Eye (tissue), 1 donor: ENCODE measurements at places on chromosomes 12 and 14.

GRCh38 chr12:95304673-95305198, 87.1 kb downstream of the VEZT start:
- no peak for DNase-seq

DNA sequence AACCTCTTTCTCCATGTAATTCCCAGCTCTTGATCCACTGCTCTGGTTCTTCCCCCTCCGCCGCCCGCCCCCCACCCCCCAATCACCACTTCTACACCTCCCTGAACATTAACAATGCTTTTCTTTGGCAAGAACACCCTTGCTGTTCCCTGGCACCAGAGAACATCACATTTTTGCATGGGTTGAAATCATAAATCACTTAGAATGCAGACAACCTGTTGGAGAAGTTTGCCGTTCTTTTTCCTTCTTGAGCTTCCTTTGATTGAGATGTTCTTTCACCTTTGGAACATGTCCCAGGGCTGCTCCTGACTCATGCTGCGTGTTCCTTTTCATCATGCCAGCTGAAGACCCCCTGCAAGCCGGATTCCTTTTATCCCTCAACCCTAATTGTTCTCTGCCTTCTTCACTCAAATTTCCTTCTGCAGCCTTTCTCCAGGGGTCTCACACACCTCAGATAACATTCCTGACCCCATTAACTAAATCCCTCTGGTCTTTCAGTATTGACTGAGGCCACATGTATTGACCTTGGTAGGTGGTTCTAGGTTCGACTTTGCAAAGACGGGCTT, 294.1 kb upstream of the TMPO start:
- DNase-seq: no peak

DNA sequence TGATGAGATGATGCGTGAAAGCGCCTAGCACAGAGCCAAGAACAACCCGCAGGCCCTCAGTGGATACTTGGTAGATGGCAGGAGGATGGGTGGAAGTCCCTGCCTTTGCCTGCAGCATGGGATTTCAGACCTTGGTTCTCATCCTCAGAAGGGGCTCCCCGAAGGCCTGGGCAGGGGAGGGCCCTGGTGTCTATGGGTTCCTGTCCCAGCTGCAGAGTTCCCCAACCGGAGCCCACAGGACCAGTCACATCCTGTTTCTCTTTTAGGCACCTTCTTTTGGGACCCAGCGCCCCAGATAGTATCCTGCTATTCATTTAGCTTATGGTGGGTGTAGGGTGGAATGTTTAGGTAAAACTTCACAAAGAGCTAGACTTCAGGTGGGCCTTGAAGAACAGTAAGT, 55.5 kb downstream of the CALM1 start:
- DNase-seq: no peak

DNA sequence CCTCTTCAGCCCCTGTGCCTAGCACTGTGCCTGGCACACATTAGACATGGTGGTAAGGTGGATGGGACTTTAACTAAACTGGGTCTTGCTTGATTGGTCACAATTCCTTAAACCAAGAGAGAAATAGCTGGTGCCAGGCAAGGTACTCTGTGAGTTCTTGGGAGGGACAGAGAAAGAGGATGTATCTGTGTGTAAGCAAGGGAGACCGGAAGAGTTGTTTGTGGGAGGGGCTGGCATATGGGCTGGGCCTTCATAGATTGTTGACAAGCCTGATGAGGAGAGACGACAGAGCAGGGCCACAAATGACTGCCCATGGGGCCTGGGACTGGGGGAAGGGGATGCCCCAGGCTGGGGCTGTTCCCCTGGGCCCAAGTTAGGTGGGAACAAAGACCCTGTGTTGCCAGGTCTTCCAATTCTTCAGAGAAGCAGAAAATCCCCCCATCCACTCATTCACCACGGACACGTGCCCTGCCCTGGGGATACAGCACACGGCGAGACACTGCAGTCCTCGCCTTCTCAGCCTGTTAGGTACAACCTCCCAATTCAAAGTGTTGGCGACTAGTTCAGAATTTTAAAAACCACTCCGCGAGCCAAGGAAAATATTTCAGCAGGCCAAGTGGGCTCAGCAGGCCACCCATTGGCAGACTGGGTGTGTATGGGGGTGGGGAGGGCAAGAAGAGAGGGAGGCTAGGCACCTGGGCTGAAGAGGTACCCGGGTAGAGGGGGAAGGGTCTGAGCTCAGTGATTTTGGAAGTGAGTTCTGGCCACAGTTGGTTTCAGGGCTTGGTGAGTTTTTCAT, 11.4 kb upstream of the CYP46A1 start:
- DNase-seq: no peak

DNA sequence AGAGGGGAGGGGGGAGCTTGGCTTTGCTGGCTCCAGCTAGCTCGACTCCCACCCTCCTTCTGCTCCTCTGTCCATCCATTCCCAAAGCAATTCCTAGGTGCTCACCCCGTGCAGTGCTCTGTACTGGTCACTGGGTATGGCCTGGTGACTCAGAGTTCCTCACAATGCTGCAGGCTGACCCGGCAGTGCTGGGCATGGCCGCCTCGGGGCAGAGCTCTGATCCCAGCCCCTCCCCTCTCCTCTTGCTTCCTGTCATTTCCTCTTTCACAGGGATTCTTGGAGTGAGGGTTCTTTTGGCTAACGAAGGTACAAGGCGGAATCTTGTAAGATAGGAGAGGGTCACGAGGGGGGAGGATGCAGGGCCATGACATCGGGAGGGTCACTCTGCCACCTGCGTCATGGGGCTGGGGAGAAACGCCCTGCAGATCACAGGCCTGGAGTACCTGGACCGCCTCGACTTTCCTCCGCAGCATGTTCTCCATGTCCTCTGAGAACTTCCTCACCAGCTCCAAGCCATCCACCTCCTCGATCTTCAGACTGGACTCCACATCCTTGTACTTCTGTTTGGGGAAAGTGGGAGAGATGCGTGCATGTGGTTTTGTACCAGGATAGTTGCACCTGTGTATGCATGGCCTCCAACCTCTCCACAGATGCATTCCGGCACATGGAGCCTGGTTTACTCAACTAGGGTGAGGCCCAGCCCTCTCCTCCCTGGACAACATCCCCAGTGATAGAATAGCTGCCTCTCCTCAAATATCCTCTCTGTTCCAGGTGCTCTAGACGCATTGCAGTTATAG, 5.7 kb downstream of the CACNA2D4 start:
- DNase-seq: no peak

DNA sequence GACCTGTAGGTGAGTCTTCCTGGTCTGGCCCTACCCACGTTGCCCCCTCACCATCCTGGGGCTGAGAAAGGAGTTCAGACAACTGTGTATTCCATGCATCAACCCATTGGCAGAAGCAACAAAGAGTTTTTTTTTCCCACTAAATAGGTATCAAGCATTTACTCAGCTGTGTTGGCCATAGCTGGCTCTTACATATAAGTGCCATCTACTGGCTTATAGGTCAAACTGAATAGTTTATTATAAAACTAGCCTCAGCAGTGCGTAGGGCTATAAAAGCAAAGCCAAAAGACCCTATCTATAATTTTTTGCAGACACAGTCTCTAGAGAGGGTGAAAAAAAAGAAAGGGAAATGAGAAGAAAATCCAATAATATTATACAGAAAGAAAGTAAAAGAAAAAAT, 765.2 kb upstream of the MGAT4C start:
- DNase-seq: no peak

- no peak for DNase-seq
These were observed 30.2 kb upstream of the SRGAP1 start for GRCh38 chr12:63814146-63814772.

- DNase-seq: peak; percentile 96
These were observed 65.0 kb downstream of the SETD3 start for GRCh38 chr14:99415496-99416281.

DNA sequence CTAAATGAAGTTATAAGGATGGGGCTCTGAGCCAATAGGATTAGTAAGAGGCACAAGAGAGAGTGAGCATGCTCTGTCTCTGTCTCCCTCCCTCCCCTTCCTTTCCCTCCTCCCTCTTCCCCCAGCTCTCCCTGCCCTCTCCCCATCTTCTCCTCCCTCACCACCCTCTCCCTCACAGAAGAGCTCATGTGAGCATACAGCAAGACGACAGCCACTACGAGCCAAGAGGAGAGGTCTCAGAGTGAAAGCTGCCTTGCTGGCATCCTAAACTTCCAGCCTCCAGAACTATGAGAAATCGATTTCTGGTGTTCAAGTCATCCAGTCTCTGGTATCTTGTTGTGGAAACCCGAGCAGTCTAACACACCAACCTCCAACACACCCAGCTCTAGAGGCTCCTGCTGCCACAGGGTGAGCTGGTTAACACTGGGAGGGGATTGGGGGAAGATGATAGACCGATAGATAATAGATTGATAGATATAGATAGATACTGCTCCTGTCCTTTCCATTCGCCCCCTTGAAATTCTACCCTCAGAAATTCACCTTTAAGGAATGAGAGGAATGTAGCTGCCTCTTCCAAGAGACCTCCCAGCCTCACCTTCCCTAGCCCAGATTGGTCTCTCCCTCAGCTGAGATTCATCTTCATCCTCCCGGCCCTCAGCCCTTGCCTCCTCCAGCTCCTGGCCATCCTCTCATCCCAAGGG, 25.8 kb upstream of the ACTN1 start:
- peak; percentile 58 for DNase-seq

GRCh38 chr12:127559349-127560040, 707.5 kb upstream of the TMEM132C start:
- peak; percentile 30 for DNase-seq

GRCh38 chr14:64760916-64761315, 56.7 kb downstream of the PLEKHG3 start:
- no peak for DNase-seq

DNA sequence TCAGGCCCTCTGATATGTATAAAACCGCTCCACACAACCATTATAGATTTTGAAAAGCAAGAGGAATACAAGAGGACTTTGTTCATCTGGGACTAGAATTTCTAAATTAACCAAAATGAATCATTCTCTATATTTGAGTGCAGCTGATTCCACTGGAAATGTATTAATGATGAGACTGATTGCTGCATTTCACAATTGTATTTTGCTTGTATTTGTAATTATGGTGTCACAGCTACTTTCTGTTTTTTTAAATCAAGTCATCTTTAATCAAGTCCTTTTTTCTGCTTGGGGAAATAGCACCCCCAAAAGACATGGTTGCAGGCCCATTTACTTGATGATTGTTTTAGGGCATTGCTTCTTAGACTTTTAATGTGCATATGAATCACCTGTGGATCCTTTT, 162.4 kb downstream of the KICS2 start:
- no peak for DNase-seq

GRCh38 chr12:47698055-47698454, 7.8 kb downstream of the RPAP3 start:
- no peak for DNase-seq

DNA sequence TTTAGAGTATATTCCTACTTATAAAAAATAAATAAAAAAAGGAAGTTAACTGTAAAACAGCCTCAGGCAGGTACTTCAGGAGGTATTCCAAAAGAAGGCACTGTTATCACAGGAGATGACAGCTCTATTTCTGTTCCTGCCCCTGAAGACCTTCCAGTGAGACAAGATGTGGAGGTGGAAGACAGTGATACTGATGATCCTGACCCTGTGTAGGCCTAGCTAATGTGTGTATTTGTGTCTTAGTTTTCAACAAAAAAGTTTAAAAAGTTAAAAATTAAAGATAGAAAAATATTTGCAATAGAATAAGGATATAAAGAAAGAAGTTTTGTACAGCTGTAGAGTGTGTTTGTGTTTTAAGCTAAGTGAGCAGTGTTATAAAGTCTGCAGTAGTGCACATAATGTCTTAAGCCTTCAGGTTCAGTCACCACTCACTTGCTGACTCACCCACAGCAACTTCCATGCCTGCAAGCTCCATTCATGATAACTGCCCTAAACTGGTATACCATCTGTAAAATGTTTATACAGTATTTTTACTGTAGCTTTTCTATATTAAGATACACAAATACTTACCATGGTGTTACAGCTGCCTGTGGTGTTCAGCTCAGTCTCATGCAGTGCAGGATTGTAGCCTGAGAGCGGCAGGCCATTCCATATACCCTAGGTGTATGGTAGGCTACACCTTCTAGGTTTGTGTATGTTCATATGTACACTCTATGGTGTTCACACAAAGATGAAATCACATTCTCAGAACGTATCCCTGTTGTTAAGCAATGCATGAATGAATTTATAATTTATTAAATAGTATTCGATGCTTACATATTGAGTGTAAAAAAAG, 121.1 kb downstream of the ANO6 start:
- DNase-seq: no peak

DNA sequence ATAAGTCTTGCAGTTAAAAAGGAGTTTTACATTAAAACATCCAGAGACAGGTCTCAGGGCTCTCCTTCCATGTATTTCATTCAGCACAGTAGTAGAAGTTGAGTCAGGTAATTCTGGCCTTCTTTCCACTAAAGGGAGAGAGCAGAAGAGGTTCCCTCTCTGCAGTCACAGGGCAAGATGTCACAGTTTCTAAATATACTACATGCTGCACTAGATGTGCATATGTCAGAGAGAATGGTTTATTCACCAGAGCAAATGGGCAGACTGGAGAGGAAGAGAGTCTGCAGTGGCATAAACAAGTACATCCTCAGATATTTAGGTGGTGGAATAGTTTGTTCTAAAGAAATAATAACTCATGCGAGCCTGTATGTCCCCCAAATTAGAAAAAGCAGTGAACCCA, 132.0 kb downstream of the KICS2 start:
- no peak for DNase-seq

DNA sequence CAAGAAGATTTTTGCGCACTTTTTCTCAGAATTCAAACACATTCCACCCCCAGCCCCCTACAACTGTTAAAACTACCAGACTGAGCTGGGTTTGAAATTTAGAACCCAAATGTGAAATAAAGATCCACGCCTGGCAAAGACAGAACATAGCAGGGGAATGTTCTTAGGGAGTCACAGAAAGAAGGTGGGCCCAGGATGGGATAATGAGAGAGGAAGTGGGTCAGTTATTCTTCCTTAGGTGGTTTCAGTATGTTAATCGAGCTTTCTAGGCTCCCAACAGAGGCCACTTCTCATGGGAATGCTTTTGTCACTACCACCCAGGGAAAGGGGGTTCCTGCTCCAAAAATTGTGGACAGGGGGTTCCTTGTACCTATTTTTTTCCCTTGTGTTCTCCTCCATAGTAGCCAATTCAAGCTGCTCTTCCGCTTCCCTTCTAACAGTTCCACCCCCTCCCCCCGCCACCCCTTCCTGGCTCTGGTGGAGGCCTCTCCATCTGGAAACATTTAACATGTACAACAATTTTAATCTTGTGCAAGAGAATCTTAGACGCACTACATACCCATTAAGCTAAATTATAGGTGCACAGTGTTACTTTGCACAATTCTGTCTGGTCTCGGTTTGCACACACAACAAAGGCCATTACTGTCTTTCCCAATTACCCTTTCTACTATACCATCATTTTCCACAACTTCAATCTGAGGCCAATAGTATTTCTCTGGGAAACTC, 218.1 kb downstream of the MON2 start:
- peak; percentile 69 for DNase-seq

GRCh38 chr14:103684871-103685270, 30.4 kb downstream of the XRCC3 start:
- no peak for DNase-seq

DNA sequence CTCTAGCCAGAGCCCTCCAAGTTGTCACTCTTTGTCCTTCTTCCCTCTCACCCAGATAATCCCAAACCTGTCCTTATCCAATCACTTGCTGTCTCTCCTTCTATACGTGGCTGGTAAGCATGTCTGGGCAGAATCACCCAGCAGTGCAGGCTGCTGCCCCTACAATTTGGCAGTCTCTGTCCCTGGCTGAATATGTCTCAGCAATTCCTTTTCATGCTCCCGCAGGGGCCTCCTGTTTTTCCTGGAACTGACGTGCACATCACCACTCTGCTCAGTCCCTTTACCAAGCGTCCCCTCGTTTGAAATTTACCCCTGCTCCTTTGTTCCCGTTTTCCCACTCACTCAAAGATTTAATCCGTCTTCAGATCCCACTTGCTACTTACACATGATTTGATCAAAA, 80.0 kb downstream of the ST8SIA1 start:
- peak; percentile 63 for DNase-seq

GRCh38 chr14:58796242-58797009, 158.7 kb downstream of the DACT1 start:
- no peak for DNase-seq
